ENCODE measurements at places on chromosomes 13 and 19. TPM values are rescaled to one million over a fixed set of nuclear protein-coding genes. Genes with fewer than 3 reads are reported as not detected.

Gene NR2C2AP
- total RNA-seq = 19.5 TPM

- DNase-seq = peak; percentile 51
- peaks cover 69% of the 10 kb centered on the region for H3K4me1 ChIP-seq
- peak overlapping the region; percentile 80 for H3K27ac ChIP-seq
- no peak overlapping the region for H3K4me3 ChIP-seq
Measured at GRCh38 chr13:33636955-33637670, 180.8 kb upstream of the RFC3 start.

GRCh38 chr19:8324186-8325050, 3.1 kb downstream of the RPS28 start:
- H3K4me3 ChIP-seq = no peak overlapping the region
- no peaks in the 10 kb centered on the region for H3K27me3 ChIP-seq
- H3K27ac ChIP-seq = no peak overlapping the region
- peaks cover 24% of the 10 kb centered on the region for H3K4me1 ChIP-seq

- no peak overlapping the region for H3K4me3 ChIP-seq
- H3K27me3 ChIP-seq = no peaks in the 10 kb centered on the region
Measured at GRCh38 chr13:78650717-78651083, 8.3 kb downstream of the OBI1 start.
